Left renal cortex interstitium (tissue), 4 donors: ENCODE measurements at places on chromosomes 2 and 18. TPM values are rescaled to one million over a fixed set of nuclear protein-coding genes. Genes with fewer than 3 reads are reported as not detected.

GRCh38 chr2:241944821-241945220 is 75.3 kb downstream of the RTP5 start:
- DNase-seq, result no peak

DNA sequence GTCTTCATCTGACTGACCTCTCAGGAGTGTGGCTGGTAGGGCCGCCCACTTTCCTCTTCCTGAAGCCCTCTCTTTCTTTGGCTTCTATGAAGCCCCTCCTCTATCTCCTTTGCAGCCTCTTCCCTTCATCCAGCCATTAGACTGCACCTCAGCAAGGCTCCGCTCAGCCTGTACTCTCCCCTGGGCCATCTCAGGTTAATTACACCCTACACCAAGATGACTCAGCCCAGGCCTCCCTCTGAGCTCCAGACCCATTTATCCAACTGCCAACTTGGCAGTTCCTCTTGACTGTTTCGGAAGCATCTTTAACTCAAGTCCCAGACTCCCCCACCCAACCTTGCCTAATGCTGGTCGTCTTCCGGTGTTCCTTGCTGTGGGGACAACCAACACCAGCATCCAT is 5.8 kb upstream of the WNT6 start:
- no peak for DNase-seq

- DNase-seq, result no peak
Observed at GRCh38 chr2:46748121-46748520, 167.5 kb downstream of the MCFD2 start.

DNA sequence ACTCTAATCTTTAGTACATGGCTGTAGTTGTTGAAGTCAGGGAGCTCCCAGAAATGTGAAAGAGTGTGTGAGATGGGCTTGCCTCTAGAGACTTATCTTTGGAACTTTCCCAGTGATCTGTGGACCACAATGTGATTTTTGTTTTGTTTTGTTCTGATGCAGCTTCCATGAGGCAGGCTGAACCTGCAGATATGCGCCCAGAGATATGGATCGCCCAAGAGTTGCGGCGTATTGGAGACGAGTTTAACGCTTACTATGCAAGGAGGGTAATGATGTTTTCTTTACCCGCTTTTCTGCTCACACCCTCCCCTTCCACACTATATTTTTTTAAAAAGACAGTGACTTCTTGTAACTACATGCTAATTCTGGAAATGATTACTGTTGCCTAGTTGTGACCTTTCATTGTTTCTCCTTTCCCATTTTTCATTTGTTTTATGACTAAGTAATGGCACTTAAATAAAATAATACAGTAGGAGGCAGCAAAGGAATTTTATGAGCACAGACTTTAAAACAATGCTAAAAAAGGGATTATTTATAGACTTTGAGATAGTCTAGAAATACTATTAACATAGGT is 29.3 kb downstream of the BCL2L11 start:
- no peak for DNase-seq

GRCh38 chr2:188085421-188085820 is 206.3 kb upstream of the GULP1 start:
- no peak for DNase-seq

DNA sequence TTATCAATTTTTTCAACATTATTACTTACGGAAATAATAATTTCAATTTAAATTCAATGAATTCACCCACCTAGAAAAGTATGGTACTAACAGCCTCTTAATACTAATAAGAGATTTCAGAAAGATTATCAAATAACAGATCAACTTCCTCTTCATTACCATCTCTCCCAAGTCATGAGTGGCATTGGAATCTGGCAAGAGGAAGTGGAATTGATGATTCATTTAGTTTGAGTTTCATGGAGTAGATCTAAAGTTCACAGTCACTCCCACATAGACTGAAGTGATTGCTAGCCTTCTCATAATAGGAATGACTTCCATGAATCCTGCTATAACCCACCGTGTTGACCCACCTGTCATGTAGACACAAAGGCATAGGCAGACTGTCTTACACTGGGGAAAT is 77.7 kb upstream of the WDR75 start:
- no peak for DNase-seq

DNA sequence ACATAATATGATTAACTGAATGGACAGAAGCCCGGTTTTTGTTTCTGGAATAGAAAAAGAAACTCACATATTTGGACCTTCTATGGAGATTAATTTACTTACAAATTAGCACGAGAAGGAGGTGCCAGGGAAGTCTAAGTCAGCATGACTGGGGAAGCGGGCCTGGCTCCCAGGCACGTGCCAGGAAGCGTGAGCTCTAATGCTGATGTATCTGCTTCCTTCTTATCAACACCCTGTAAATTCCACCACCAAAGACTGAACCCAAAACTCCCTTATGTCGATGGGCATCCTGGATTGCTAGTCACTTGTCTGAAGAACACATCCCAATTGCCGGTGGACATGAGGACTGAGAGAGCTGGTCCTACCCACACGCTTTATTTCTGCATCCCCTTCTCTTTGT is 134.5 kb downstream of the GALNT14 start:
- no peak for DNase-seq

DNA sequence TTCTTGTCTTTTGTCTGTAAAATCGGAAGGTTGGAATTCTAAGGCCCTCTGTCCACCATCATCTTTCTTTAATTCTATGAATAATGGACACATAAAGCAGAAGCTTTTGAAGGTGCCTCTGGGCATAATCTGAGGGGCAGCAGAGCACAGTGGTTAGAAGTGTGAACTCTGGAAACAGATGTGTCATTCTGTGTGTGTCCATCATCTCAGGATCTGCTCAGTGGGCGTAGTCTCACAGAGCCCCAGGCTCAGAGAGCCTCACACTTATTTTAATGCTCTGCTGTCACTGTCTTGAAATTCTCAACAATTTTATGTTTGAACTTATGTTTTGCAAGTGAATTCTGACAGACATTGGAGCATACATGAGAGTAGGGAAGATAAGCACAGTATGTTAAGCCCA is 31.0 kb upstream of the CCDC93 start:
- no peak for DNase-seq

GRCh38 chr2:135756692-135757091 is 15.0 kb downstream of the UBXN4 start:
- no peak for DNase-seq

- DNase-seq, result no peak
Observed at GRCh38 chr2:179936141-179936540, 71.0 kb downstream of the CWC22 start.

GRCh38 chr18:39781565-39781964 is 2173.5 kb upstream of the PIK3C3 start:
- DNase-seq, result no peak

DNA sequence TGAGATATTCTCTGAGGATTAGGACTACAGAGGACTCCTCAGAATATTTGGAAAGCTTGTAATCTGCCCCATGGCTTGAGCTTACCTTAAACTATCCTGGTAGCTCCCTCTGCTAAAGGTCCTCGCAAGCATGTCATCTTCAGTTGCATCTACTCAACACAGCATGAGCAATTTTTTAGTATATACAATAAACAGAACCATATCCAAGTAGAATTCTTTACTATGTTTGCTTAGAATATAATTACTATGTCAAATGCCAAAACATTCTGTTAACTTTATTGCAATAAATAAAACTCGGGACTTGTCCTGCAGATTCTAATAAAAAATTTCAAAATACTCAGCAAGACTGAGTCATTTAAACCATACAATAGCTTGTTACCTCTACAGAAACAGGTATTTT is 62.8 kb downstream of the ABCB11 start:
- DNase-seq, result no peak

DNA sequence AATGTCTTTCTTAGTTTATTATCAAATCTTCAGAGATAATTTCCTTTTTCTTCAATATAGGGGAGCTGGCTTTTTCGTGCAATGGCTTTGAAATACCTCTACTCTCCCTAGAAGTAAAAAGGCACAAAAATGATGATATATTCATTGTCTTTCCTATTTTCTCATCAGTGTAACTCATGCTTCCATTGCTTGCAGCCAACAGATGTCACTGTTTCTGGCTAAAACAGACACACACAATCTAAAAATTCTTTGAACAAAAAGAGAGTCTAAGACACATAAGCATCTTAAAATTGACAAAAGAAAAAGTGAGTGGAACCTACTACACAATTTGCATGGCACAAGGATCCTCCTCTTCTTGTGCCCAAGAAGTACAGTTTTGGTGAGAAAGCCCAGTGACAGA is 448.7 kb upstream of the VRK2 start:
- DNase-seq, result no peak

DNA sequence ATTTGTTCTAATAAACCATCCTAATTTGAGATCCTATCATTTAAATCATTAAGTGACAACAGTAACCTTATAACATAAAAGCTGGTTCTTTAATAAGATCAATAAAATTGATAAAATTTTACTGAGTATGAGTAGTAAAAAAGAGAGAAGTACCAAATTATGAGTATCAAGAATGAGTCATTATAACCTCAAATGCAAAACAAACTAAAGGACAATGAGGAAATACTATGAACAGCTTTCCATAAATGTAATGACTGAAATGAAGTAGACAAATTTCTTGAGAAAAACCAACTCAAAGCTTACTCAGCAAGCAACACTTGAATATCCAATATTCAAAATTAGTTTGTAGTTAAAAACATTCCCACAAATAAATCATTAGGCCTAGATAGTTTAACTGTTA is 433.0 kb downstream of the ZEB2 start:
- DNase-seq, result no peak

- no peak for DNase-seq
Observed at GRCh38 chr2:158394453-158394852, 62.1 kb downstream of the CCDC148 start.

- DNase-seq, result no peak
Observed at GRCh38 chr2:133477616-133477990, 90.7 kb downstream of the NCKAP5 start.

DNA sequence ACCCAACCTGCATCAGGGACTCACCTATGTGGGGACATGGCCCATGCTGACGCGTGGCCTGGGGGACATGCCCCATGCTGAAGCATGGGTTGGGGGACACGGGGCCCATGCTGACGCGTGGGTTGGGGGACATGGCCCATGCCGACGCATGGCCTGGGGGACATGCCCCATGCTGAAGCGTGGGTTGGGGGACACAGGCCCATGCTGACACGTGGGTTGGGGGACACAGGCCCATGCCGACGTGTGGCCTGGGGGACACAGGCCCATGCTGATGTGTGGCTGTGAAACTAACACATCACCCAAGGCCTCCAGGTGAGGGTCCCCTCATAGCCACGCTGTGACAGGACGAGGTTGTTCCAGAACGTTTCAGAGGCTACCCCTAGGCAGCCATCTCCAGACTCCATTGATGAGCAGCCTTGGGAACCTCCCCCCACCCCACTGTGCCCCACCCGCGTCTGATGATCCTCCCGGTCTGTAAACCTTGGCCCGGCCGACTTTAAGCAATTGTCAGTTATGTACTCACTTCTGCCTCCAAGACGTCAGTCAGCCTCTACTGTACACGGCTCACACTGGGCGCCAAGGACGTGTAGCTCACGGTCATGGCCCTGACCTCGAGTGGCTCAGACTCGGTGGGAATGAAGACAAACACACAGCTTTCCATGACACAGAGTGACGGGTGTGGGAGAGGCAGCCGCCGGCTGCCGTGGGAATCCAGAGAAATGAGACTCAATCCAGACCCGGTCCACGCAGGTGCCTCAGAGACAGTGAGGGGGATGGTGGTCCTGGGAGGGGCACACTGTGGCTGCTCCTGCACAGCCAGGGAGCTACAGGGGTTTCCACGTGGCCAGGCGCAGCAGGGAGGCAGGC is 50.2 kb upstream of the SLC66A3 start:
- no peak for DNase-seq

GRCh38 chr2:121184248-121184862 is 100.6 kb downstream of the TFCP2L1 start:
- no peak for DNase-seq

DNA sequence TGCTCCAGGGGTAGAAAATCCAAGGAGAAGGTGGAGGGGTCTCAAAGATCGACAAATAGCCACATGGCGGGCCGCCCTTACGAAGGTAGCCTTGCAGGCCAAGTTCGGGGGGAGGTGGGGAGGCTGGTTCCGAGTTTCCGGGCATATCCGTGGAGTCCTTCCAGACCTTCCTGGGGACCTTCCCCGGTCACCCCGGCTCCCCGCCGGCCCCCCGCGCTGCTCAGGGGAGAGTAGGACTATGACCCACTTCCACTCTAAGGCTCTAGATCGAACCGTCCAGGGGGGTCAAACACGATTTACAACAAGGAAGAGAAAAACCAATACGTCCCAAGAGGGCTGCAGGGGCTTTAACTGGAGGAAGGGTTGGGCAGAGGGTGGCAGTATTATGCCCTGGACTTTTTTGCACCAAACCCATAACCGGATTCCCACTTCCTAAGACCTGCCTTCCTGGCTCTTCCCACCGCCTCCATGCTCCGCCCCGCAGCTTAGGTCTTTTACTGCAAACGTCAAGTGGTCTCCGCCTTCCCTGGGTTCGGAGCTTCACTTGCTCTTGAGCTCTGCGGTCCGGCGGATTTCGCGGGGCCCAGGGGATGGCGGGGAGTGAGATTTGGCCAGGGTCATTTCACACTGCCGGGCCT is 779 bp upstream of the LYPD6 start:
- DNase-seq, result no peak

DNA sequence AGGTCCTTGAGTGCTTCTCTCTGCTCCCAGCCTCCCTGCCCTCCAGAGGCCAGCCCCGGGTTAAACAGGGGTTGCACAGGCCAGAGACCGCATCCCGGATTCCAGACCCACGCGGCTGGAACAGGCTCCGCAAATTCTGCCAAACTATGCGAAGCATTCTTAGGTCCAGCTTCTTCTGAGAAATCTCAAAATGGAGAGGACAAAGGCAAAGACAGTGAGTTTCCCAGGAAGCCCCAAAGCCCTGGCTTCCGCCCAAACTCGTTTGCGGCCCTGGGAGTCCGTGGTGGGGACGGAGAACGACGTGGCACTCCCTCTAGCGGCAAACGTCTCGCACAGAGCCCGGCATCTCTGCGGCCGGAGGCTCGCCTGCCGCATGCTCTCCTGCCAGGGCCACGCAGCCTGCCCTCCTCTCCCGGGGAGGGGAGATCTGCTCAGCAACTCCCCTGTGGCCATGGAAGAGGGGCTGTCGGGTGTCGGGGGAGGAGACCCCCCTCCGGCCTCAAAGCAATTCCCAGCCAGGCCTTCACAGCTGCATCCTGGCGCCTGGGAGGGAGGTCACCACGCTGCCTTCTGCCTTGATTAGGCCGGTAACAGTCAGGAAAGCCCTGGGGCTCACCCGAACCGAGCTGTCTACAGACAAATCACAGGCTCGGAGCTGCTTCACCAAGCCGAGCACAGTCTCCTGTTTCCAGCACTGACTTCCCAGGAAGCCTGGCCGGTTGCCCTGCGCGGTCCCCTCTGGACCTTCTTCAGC is 33.4 kb upstream of the KLHL29 start:
- DNase-seq, result peak; percentile 65

DNA sequence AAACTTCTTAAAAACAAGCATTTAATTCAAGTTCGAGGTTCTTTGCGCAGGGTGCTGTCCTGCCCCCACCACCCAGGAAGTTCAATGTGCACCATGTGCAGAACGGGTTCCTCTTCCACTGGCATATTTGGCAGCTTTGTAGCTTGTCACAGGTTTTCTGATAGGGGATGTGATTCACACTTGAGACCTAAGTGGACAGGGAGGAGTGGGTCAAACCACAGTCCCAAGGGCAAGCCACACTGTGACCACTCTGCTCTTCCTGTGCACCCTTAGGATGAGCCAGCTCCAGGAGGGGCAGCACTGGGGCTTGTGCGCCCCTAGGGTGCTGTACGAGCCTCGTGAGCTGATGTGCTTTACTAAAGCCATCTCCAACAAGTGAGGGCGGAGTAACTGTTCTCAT is 82.5 kb downstream of the TGFA start:
- no peak for DNase-seq

The PUS10 gene
- polyA plus RNA-seq, result 9.8 TPM

The ANKRD30BL gene
- polyA plus RNA-seq, result 1.4 TPM

The SAG gene
- polyA plus RNA-seq, result 0.24 TPM

The STAT4 gene
- 8.9 TPM for polyA plus RNA-seq

The CDH20 gene
- polyA plus RNA-seq, result 3.0 TPM

The IGFBP5 gene
- polyA plus RNA-seq, result 421 TPM
